Retinal pigment epithelial cell (primary cell): ENCODE measurements at places on chromosomes 5 and 9.

DNA sequence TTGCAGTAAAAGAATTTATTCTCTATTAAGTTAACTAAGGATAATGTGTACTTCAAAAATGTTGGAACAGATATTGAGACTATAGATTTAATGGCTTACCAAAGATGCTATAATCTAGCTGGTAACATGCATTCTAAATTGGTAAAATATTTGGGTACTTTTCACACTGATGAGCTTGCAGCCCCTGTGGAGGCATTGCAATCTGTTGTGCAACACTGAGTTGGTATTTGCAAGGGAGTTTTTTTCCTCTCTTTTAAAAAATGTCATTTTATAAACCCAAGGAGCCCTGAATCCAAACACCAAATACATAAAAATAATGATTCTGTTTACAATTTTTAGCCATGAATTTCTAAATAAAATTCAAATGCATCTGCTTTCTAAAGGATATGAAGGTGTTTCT lies 944.8 kb downstream of the DTWD2 start:
- DNase-seq = no peak

DNA sequence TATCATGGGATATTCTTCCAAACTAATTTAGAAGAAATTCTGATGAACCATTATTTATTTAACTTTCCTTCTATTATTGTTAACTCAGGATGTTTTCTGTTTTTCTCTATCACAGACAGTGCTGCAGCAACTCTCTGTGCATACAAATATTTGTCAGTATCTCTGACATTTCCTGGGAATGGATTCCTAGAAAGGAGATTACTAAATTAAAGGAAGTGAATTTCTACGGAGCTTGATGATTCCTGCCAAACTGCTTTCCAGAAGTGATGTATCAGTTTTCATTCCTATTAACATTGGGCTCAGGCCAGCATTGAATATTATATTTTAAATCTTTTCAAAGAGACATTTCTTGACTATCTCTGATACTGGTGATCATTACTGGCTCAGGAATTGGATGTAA lies 26.0 kb upstream of the MAST4 start:
- DNase-seq = no peak

DNA sequence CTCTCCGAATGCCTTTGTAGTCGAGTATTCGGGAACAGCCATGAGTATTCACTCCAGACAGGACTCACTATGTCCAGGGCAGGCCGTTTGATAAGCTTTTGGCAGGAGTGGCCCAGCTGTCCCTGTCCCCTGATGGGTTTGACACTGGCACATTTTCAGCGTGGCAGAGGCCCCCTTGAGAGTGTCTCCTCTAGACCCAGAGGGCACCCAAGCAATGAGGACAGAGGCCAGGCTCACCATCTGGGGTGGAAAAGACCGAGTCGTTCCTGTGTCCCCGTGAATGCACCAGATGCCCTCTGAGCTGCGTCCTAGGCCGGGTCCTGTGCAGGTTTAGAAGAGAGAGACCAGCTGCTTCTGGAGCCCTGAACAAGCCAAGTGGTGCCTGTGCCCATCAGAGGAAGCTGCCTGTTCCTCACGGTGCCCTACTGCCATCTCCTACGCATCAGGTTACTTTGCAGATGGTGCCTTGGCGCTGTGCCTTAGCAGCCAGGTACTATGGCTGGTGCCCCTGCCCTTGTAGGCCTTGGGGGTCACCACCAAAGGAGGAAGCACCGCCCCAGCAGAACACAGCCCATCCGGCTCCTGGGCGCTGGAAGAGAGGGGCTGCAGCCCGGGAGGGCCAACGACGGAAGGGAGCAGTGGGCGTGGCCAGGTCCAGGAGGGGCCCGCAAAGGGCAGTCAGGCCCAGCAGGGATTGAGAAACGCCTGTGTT lies 42.4 kb downstream of the LRSAM1 start:
- DNase-seq = no peak

DNA sequence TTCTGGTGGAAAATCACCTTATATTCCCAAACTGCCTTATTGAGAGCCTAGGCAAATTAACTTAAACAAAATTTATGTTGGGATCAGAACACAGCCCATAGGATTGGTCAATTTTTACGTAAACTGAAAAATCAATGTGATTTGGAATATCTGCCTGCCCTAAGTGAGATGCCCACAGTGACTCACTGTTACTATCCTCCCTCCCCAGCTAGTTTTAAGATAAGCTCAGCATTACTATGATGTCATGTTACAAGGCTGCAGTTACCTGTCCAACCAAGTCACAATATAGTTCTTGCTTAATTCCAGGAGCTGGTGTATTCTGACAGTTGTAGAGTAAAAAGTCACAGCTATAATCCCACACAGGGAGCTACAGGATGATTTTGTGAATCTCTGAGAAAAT lies 23.1 kb downstream of the SKP1 start:
- DNase-seq = no peak

DNA sequence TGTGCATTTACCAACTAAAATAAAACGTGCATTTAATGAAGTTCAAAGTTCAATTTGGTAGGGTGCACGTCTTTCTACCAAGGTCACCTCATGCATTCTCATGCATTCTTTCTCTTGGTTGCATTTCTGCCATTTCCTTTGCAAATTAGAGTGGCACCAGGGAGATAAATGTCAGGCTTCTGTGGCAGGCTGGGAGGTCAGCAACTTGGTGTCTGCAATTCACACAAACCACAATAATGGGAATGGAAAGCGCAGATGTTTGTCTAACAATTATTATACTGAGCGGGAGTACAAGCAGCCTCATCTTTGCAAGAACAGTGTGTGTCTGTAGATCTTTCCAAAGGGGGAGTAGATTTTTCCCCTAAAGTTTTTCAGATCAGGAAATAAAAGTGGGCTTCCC lies 411.7 kb downstream of the DMRT2 start:
- DNase-seq = no peak

GRCh38 chr9:131657940-131658339 lies 81.9 kb downstream of the RAPGEF1 start:
- no peak for DNase-seq
